ENCODE measurements at places on chromosomes 1 and 21.

DNA sequence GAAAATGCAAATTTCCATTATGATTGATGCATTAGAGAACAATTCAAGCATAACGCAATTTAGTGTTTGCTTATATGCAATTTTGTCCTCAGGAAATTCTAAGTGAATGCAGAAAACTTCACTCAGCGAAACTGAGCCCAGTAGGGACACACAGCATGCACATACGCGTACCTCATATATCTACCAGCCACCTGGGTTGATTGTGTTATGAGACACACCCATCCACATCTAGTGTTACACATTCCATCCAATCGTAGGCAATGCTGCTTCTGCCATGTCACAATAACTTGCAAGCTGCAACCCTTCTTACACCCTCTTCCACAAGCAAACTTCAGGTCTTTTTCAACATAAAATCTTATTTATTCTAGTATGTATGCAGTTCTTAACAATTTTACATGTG is 312.9 kb downstream of the HHAT start:
- no peak for DNase-seq

DNA sequence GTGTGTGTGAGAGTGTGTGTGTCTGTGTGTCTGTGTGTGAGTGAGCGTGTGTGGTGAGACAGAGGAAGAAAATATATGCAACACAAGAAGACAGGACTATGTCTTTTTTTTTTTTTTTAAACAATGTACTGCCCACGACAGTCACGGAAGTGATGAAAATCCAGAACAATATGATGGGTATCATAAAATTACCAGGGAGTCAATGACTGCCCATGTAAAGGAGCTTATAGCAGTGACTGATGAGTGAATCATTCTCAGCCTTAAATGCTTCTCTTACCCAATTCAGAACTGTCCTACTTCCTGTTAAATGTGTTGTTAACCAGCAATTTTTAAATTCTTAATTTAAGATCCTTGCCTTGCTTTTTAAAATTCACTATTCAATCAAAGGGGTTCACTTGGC is 46.6 kb downstream of the RGS7 start:
- DNase-seq, result no peak

DNA sequence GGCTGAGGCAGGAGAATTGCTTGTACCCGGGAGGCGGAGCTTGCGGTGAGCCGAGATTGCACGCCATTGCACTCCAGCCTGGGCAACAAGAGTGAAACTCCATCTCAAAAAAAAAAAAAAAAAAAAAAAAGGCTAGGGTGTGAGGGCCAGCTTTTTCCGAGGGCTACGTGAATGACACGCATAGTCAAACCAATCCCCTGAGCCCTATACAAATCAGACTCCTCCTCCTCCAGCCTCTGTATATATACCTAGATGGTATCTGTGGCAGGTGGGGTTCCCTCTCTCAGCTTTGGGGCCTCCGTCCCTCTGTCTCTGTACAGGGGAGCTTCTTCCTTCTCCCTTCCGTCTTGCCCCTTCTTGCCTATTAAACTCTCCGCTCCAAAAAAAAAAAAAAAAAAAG is 6.7 kb downstream of the S100A16 start:
- no peak for DNase-seq

DNA sequence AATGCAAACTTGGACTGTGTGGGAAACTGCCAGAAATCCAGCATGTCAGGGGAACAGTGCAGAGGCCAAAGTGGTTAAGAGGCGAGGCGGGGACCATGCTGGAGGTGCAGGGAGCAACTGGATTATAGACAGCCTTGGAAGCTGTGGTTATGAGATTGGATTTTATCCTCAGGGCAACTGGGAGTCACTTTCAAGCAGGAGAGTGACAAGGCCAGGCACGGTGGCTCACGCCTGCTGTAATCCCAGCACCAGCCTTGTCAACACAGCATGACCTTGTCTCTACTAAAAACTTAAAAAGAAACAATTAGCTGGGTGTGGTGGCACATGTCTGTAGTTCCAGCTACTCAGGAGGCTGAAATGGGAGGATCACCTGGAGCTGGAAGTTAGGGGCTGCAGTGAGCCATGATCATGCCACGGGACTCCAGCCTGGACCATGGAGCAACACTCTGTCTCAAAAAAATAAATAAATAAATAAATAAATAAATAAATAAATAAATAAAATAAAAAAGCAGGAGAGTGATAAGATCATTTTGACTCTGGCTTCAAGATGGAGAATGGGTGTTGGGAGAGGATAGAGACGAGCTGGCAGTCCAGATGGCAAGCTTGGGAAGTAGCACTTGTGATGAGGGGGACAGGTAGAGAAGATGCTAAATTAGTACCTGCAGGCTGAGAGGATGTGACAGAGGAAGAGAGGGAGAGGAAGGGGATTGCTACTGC is 3.5 kb downstream of the HAPLN2 start:
- no peak for DNase-seq

GRCh38 chr1:230317823-230318819 is 108.0 kb downstream of the PGBD5 start:
- DNase-seq, result no peak

GRCh38 chr1:2429780-2430591 is 17.6 kb upstream of the PEX10 start:
- DNase-seq, result no peak

- DNase-seq, result no peak
These were observed 622.4 kb upstream of the PKN2 start for GRCh38 chr1:88061492-88062177.

DNA sequence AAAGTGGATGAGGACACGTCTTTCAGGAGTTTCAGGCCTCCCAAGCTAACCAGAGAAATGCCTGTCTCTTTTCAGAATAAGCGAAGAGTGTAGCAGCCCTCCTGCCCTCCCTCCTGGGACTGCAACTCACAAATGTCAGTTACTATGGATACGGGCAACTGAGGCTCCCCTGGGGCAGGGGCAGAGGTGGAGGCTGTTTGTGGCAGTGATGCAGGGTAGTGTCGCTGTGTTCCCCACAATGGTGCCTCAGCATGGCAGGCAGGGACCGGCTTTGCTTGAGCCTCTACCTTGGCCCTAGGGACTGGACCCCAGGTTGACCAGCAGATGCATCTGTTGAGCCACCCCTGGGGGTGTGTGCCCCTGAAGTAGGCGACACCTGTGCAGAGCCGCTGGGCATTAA is 10.2 kb downstream of the NFASC start:
- no peak for DNase-seq

DNA sequence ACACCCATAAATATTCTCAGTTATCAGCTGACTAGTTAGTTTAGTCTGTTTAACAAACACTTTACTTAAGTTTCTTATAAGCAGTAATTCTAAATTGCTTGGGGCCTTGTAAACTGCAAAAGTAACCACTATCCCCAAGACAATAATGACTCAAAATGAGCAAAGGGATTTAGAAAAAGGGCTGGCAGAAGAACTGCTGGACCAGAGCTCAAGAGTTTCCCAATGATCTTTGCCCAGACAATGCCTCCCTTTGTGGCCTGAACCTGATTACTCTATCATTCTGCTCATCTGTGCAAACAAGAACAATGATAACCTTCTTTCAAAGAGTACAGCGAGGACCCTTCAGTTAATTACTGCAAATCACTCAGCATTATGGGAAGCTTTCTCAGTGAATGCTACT is 123.5 kb downstream of the TIAM1 start:
- DNase-seq, result no peak

- no peak for DNase-seq
These were observed 6.2 kb downstream of the ADAMTSL4 start for GRCh38 chr1:150555198-150555970.

DNA sequence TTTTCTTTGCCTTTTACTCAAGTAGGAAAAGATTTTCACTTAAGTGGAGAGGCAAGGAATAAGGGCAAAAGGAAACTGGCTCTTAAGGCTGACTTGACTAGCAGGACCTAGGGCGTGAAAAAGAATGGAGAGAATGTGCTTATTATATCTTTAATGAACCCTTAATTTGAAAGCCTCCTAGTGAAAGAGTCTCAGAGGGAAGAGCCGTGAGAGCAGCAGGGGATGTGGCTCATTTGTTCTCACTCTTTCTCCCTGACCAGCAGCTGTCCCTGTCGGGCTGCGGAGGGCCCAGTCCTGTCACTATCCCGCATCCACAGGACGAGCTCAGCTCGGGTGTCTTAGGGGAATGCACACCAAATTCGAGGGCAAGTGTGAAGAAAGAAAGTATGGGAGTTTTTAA is 180.1 kb downstream of the EDEM3 start:
- DNase-seq, result no peak

Measured in activated gamma-delta T cell (primary cell).